GM12865 (cell line): ENCODE measurements at places on chromosomes 13 and 19.

DNA sequence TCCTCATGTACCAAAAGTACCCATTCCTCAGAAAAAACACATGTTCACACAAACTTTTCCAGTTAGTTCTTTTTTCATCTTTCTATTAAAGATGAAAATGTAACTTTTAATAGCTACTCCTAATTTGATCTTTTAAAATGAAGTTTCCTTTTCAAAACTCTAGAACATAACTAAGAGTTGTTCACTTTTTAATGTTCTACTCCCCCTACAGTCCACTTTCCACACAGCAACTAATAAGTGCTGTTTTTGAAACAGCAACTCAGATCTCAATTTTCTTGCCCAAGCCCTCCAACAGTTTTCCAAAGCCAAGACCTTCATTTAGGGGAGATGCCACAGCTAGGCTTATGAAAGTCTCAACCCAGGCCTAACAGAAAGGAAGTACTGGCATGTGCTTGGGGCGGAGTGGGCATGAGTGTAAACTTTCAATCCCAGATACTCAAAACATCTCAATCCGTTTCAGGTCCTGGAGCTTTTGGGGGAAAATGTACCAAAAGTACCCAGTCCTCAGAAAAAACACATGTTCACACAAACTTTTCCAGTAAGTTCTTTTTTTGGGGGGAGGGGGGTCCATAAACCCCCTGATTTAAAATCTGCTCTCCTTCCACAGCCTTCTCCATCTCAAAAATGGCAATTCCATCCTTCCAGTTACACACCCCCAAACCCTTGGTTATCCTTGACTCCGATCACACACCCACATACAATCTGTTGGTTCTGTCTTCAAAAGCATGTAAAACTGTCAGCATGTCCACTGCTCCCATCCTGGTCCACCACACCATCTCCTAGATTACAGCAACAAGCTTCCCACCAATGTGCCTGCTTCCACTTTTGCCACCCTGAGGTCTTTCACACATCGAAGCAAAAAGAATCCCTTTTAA is 2.0 kb downstream of the FBL start:
- DNase-seq, result peak; percentile 73

GRCh38 chr19:6271251-6271650 is 8.5 kb downstream of the MLLT1 start:
- no peak for DNase-seq

- no peak for DNase-seq
Observed at GRCh38 chr19:55287361-55288079, 3.7 kb downstream of the BRSK1 start.

DNA sequence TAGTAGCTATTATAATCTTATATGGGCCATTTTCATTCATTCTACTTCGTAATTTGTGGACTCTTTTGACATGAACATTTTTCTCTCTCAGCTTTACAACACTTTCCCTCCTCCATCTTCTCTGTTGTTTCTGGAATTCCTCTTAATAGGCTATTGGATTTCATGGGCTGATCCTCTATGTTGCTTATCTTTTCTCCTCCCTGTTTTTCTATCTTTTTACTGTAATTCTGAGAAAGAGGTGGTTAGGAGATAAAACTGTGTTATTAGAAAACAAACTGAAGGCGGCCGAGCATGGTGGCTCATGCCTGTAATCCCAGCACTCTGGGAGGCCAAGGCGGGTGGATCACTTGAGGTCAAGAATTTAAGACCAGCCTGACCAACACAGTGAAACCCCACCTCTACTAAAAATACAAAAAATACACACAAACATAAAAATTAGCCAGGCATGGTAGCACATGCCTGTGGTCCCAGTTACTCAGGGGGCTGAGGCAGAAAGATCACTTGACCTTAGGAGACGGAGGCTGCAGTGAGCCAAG is 188.1 kb downstream of the UGGT2 start:
- DNase-seq, result no peak

DNA sequence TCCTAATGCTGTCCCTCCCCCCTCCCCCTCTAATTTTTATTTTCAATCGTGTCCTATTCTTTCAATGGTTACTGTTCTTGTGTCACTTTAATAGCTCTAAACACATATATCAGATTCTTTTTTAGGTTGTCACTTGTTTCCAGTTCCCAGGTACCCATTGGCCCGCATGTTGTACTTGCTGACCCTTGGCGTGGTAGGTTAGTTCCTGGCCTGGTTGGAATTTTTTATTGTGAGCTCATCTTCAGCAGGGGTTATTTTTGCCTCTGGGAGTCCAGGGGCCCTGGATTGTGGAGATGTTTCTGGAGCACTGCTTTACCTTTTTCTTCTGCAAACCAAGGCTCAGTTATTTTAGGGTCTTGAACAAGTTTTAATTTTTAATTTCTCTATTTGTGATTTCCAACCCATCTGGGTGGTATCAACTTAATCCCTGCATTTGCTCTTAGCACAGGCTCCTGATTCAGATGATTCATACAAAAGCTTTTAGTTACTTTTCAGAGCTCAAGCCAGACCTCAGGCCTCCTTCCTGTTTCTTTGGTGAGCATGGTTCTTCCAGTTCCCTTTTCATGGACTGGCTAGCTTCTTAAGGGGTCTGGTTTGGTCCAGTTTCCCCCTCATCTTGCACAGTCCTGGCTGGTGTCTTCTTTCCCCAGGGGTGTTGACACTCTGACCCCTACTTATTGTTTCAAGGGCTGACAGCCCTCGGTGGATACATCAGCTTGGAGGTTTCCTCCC is 220.5 kb downstream of the TM9SF2 start:
- DNase-seq, result peak; percentile 60

DNA sequence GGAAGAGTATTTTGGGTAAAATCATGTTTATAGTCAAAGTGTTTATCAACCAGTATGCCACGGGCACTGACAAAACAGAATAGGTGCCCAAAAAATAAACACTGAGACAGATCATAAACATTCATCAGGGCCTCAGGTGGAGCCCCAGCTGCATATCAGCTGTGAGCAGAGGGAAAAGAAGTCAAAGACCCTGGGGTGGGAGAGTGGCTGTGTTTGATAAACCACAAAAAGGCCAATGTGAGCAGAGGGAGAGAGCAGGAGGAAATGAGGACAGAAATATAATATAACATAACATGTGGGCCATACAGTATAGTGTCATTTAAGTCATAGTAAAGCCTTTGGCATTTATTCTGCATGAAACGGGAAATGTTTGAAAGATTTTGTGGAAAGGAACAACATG is 10.0 kb upstream of the EPSTI1 start:
- DNase-seq, result no peak

DNA sequence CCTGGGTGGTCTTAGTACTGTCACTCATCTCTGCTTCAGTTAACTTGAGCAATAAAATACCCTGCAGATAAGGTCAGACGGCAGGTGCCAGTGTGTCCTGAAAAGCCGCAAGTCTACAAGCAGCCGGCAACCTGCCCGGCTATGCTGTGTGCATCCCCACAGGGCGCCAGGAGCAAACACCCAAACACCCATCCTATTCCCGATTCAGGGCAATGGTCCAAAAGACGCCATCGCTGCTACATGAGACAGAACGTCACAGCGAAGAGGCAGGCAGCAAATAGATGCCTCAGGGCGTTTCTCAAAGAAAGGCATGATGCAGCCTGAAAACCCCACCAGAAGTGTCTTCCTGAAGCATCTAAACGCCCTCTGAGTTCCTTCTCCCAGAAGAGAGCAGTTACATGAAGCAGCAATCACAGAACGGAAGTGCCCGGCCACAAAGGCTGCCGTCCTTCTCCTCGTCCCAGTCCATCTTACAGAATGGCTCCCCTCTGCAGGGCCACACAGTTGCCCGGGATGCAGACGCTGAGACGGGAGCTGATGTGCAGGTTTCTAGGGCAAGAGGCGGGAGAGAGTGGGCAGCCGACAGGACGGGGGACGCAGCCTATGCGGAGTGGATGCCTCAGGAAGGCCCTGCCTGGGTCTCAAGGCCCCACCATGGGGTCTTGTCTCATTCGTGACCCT is 35.1 kb downstream of the RASA3 start:
- no peak for DNase-seq

- no peak for DNase-seq
Observed at GRCh38 chr19:29016353-29016752, 196.6 kb downstream of the UQCRFS1 start.

- peak; percentile 61 for DNase-seq
Observed at GRCh38 chr13:69857183-69857821, 250.3 kb upstream of the ATXN8OS start.

- DNase-seq, result no peak
Observed at GRCh38 chr13:29721766-29722165, 126.3 kb upstream of the SLC7A1 start.

- no peak for DNase-seq
Observed at GRCh38 chr13:40985381-40986100, 33.6 kb downstream of the ELF1 start.

DNA sequence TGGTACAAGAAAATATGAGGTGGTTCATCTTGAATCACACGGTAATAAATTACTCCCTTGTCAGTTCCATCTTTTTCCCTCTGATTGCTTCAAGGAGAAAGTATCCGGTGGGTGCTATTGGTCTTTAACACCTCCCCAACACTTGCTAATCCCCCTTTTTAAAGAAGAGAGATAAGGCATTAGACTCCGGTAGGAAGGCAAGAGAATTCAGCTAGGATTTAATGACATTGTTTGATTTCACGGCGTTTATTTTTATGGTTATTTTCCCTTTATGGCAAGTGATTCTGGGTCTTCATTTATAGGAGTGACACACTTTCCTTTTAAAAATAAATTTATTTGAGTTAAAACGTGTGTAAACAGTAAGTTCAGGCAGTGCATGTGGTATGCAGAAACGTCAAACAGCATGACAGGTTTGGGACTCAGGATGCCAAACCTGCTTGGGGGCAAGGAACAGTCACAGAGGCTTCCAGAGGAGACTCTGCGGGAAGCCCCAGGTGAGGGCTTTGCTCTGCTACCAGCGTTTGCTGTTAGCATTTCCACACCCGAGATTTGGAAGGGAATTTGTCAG is 36.5 kb downstream of the TSHZ3 start:
- no peak for DNase-seq

DNA sequence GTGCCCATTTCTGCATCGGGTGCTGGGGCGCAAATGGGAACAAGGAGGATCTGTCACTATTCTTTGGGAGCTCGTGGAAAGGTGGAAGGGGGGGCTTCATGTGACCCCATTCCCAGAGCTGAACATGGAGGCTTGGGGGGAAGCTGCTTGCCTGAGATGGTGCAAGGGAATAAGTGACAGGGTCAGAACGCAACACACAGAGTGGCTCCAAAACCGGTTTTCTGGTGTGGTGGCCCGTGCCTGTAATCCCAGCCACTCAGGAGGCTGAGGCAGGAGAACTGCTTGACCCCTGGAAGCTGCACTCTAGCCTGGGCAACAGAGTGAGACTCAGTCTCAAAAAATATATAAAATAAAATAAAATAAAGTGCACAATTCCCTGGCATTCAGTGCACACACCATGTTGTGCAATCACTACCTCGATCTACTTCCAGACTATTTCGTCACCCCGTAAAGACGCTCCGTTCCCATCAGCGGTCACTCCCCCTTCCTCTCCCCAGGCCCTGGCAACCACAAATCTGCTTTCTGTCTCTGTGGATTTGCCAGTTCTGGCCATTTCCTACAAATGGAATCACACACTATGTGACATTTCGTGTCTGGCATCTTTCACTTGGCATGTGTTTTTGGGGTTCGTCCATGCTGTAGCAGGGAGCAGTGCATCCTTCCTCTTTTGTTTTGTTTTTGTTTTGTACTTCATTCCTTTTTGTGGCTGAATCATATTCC is 18.2 kb upstream of the COMP start:
- no peak for DNase-seq

DNA sequence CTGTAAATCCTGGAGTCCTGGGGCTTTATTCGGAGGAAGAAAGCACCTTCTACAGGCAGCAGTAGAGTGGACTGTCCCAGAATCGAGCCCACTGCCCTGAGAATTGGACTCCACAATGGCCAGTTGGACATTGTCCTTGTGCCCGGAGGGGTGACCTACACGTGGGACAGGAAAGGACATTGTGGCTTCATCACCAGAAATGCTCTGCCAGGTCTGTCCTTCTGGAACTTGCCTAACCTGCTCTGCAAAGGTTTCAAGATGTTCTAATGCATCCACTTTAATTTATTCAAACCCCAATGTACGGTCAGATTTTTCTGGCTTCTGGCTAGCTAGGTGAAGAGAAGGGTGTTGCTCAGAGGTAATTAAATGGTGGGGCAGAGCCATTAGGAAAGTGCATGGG is 32.4 kb upstream of the SPATA13 start:
- DNase-seq, result no peak

GRCh38 chr19:41217741-41218140 is 1.3 kb upstream of the AXL start:
- DNase-seq, result no peak

DNA sequence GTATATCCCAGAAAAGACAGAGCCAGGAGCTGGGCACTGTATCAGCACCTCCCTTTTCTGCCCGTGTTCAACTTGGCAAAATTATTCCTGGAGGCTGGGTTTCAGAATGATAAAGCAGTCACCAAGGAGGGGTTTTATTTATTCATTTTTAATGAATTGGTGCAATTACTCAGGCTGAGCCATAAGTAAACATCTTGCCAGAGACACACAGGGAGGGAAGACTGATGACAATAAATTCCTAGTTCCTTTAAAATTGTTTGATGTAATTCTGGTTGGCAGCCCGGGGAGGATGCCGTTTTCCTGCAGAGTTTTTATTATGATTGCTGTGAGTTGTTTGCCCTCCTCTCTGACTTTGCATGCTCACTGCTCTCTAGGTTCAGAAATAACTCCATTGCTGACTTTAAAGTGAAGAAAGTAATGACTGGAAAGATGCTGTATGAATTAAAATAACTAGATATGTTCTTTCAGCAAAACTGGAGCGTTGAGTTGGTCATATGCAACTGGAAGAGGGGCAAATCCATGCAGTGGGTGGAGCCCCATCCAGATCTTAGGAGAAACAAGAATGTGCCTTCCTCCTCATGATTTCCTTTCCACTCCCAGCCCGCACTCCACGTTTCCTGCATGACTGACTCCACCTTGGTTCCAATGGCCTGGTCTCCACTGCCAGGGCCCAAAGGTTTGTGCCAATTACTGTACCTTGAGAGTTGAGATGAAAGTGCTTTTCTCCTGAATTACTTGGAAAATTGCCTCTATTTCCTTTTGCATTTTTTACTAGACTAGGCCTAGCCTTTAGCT is 182.1 kb downstream of the RFC3 start:
- no peak for DNase-seq

GRCh38 chr13:111503905-111504695 is 183.7 kb downstream of the TEX29 start:
- DNase-seq, result no peak

GRCh38 chr19:21848706-21849105 is 12.7 kb upstream of the ZNF43 start:
- no peak for DNase-seq

DNA sequence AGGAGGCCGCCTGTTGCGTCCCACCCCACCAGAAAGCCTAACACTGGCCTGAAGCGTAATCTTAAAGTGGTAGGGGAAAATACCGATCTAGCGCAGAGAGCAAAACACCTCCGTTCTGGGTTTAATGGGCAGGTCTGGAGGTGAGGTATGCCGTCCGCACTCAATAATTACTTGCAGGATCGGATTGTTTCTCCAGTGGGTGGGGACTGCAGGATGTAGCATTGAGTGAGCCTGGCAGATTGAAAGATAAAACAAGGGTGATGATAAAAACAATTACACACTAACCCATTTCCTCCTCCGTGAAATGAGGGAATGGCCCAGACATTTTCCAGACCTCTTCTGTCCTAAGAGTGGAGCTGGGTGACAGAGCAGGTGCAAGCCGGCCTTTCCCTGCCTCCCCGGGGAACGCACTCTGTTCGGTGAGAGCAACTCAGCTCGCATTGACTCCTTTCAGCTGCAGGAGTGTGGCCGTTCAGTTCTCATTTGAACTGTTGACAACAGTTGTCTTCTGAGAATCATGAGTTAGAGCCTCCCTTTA is 110.2 kb upstream of the DOCK9 start:
- DNase-seq, result no peak

GRCh38 chr13:20127562-20128458 is 33.0 kb downstream of the GJA3 start:
- peak; percentile 81 for DNase-seq
